Colonic mucosa (tissue), 4 donors: ENCODE measurements at places on chromosomes 16 and 17.

- DNase-seq: peak; percentile 83
Measured at GRCh38 chr17:76714822-76715495, 4.2 kb upstream of the MXRA7 start.

DNA sequence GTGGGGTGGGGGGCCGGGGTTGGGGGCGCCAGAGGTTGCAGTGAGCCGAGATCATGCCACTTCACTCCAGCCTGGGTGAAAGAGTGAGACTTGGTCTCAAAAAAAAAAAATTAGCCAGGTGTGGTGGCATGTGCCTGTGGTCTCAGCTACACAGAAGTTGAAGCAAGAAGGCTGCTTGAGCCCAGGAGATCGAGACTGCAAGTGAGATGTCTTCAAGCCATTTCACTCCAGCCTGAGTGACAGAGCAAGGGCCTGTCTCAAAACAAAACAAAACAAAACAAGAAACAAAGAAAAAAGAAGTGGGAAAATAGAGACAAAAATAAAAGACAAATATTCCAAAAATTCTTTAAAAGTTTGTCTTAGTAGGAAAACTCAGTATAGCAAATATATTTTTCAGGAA, 135.1 kb upstream of the CORO6 start:
- no peak for DNase-seq

GRCh38 chr16:25148568-25149215, 37.1 kb downstream of the LCMT1 start:
- DNase-seq: no peak

DNA sequence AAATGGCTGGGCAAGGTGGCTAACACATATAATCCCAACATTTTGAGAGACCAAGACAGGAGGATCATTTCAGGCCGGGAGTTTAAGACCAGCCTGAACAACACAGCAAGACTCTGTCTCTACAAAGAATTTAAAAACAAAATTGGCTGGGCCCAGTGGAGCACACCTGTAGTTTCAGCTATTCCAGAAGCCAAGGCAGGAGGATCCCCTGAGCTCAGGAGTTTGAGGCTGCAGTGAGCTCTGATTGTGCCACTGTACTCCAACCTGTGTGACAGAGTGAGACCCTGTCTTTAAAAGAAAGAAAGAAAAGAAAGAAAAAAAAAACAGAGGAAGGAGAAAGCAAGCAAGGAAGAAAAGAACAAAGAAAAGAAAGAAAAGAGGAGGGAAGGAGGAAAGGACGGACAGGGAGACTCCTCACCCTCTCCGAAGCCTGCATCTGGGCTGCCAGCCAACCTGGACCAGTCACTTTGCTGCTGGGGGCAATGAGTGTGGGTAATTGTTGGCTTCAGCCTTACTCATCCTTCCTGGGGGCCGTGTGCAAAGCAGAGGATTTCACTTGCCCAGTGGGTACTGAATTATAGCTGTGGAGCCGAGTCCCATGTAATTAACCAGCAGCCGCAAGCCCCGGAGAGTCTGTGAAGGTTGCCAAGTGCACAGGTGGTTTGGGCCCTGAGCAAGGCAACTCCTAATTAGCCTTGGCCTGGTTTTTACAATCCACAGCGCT, 6.7 kb upstream of the MT4 start:
- DNase-seq: no peak

GRCh38 chr17:1899403-1900000, 69.7 kb downstream of the RPA1 start:
- DNase-seq: no peak

DNA sequence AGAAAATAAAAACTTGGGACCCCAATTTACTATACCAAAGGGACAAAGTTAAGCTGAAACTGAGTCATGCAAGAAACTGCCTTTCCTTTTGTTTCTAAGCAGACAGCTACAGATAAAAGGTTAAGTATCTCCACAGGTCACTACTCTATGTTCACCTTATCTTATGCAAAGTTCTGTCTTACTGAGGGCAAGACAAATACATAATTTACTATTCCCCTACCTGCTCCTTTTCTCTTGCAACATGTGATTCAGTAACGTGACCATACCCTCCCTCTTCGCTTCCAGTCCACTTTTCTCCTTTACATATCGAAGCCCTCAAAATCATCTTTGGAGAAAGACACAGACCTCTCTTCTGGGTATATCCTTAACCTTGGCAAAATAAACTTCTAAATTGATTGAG, 42.3 kb downstream of the SCPEP1 start:
- DNase-seq: no peak

GRCh38 chr16:9206156-9206555, 114.7 kb downstream of the HAPSTR1 start:
- DNase-seq: no peak

DNA sequence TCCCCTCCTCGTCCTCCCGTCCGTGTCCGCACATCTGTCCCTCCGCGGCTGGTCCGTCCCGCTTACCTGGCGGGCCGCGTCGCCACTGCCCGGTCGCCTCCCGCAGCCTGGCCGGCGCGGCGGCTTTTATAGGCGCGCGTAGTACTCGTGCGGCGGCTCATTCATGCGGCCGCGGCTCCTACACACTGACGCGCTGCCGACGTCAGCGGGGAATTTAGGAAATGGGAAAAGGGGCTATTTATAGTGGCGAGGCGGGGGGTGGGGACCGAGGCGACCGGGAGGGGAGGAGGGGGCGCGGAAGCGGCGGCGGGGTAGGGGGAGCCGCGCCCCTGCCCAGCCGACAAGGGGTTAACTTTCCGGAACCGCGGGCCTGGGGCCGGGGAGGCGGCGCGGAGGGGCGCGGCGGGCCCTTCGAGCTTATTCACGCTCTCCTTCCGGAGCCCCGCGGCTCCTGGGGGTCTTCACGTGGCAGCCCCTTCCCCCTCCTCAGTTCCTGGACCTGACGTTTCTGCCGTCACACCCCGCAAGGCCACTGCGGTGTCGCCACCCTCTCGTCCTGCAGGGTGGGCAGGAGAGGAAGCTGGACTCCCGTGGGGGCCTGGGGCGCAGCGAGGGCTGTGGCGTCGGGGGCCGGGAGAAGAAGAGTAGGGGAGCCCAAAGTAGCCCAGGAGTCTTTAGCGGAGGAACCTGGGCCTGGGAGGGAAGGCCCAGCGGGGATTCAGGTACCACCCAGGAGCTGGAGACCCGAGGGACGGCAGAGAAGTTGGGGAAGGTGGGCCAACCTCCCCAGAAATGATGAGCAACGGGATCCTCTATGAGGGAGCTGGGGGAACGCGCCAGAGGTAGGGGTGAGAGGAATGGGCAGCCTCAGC, 3.6 kb upstream of the HIC1 start:
- no peak for DNase-seq
